ENCODE measurements at places on chromosomes 16 and 17.
A peak's percentile ranks its signal among the peaks of the same experiment; 100 is the strongest.

DNA sequence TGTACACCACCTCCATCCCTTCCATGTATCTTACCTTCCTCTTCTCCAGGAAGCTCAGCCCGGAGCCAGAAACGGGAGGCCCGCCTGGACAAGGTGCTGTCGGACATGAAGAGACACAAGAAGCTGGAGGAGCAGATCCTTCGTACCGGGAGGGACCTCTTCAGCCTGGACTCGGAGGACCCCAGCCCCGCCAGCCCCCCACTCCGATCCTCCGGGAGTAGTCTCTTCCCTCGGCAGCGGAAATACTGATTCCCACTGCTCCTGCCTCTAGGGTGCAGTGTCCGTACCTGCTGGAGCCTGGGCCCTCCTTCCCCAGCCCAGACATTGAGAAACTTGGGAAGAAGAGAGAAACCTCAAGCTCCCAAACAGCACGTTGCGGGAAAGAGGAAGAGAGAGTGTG lies 756 bp upstream of the MVP start:
- no peak for DNase-seq

GRCh38 chr16:2152695-2153506 lies 2.7 kb upstream of the TRAF7 start:
- DNase-seq, result no peak

- DNase-seq, result no peak
Measured at GRCh38 chr17:1347589-1348323, 52.3 kb downstream of the YWHAE start.

DNA sequence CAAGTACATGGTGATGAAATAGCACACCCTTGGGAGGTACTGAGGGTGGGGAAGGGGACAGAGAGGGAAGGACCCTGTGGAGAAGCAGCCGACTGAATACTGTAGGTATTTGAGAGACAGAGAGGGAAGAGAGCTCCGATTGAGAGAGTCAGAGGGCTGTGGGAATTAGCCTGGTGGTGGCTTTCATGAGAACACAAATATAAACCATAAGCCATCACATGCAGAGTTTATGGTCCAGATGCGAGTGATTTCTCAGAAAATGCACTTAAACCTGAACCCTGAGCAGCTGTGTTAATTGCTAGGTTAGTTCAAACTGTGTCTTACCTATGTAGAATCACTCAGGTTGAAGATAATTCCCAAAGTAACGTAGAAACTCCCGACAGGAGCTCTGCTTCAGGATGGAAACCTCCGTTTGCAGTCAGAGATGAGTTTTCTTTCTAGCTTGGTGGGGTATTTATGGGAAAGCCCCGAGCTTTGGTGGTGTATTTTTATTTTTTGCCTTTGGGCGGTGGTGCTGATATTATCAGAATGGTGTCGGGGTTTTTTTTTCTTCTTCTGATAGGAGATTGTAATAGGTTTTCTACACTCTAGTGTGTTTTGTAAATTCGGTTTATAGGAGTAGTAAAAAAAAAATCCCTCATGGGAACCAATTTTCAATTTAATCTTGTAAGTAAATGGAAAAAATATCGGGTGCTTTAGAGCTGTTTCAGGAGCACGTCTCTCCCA lies 184.9 kb upstream of the CACNG5 start:
- DNase-seq, result no peak

GRCh38 chr16:57788252-57788841 lies 13.9 kb downstream of the KIFC3 start:
- no peak for DNase-seq

DNA sequence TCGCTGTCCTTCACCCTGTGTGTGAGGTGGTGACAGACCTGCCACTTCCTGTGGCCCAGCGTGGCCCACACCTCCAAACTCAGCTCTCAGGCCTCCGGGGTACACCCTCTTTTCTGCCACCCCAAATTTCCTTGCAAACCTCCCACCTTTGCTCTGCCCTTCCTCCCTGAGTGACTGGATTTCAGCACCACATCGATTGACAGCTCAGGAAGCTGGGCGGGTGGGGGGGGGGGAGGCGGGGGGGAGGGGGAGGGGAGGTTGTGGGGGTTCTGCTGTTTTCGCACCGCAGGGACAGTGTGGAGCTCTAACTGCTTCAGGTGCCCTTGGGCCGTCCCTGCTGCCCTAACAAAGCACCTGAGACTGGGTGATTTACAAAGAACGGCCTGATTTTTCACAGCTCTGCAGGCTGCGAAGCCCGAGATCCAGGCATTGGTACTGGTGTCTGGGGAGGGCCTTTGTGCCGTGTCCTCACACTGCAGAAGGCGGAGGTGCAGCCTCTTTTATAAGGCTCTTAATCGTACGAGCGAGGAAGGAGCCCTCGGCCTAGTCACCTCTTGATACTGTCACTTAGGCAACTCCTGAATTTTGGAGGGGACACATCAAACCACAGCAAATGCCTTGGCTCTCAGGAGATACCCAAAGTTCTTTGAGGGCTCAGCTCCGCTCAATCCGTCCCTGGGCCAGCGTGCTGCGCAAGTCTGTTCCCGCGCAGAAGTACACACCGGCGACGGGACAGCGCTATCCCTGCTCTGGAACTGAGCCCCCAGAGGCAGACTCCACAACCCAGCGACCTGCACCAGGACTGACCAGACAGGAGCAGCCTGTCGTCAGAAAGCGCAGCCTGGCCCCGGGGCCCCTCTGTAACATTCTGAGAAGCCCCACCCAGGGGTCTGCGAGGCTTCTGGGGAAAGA lies 3.6 kb downstream of the NDUFAF8 start:
- no peak for DNase-seq

GRCh38 chr16:84759061-84759460 lies 59.3 kb downstream of the USP10 start:
- DNase-seq, result peak; percentile 41

DNA sequence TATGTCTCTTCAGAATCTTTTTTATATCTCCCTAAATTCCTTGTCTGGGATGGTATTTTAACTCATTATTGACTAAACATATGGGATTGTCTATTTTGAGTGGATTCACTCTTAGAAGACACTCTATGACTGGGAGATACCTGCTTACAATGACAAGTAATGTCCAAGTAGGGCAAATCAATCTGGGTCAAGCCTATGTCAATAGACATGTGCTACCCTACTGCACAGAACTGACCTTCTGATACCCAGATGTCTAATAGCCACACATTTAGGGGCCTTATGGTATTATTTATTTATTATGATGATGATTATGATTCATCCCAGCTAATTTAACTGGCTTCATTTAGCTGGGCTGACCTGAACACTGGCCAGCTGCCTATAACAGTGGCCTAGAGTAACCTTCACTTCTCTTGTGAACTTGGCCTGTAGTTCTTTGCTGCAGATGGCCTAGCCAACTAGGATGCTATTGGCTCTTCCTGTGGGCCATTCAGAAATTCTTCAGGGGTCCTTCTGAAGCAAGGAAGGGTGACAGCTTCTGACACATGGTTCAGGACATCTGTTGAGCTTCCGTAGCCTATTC lies 138.0 kb downstream of the ANKFN1 start:
- no peak for DNase-seq

DNA sequence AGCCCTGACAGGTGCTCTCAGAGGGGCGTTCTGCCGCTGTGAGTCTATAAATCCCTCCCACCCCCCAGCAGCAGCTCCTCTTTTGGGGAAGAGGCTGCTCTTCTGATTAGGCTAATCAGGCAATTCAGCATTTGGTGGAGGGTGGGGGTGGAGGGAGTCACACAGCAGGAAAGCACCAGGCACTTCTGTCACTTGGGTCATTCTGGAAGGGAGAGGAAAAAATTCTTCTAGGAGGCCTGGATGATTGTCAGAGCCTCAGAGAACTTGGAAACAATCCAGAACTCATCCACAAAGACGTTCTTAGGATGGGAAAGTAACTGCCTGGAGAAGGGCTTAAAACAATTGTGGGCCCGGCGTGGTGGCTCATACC lies 7.3 kb upstream of the SSTR2 start:
- no peak for DNase-seq

GRCh38 chr16:51538707-51539498 lies 387.8 kb upstream of the SALL1 start:
- DNase-seq, result no peak

GRCh38 chr16:79097771-79098170 lies 502.8 kb downstream of the MAF start:
- DNase-seq, result no peak

Measured in effector CD4-positive, alpha-beta T cell (primary cell).